ENCODE measurements at places on chromosomes 11 and 22.

GRCh38 chr11:116928102-116928777, 90.8 kb upstream of the APOA1 start:
- DNase-seq, result no peak

DNA sequence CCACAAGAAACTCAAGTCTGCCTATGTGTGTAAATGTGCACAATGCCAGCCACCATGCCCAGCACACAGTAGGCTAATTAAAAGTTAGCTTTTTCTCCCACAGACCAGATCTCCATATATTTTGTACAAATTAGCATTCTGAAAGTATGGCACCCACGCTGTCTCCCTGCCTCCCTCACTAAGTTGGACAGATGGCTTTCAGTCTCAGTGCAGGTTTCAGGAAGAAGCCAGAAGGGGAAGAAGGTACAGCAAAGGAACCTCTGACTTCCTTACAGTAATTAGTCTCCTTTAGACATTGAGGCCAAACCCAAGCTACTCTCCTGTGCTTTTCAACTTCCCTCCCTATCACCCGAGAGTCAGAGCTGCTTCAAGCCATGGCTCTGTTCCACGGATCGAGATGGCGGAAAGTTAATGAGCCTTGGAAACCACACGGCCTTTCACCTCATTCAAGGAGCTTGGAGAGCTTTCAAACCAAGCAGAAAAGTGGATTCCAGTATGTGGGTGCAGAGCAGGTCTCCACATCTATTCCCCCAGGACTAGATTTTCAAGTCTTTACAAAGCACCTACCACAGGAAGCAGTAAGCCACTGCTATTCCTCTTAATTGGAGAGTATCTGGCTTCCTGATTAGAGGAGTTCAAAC, 221.1 kb upstream of the NARS2 start:
- no peak for DNase-seq

GRCh38 chr22:27122574-27122973, 465.2 kb downstream of the MIAT start:
- DNase-seq, result peak; percentile 9

DNA sequence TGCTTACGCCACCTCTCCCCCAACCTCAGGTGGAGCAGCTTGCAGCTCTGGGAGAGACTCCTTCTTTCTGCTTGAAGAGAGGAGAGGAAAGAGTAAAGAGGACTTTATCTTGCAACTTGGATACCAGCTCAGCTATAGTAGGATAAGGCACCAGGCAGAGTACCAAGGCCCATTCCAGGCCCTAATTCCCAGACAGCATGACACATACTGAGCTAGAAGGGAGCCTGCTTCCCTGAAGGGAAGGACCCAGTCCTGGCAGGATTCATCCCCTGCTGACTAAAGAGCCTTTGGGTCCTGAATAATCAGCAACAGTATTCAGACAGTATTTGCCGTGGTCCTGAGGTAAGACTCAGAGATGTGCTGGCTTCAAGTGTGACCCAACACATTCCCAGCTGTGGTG, 41.4 kb downstream of the PPME1 start:
- no peak for DNase-seq

GRCh38 chr11:75201771-75202170, 38.8 kb upstream of the TPBGL start:
- DNase-seq, result no peak

GRCh38 chr11:58276151-58276550, 8.1 kb upstream of the OR10W1 start:
- no peak for DNase-seq

DNA sequence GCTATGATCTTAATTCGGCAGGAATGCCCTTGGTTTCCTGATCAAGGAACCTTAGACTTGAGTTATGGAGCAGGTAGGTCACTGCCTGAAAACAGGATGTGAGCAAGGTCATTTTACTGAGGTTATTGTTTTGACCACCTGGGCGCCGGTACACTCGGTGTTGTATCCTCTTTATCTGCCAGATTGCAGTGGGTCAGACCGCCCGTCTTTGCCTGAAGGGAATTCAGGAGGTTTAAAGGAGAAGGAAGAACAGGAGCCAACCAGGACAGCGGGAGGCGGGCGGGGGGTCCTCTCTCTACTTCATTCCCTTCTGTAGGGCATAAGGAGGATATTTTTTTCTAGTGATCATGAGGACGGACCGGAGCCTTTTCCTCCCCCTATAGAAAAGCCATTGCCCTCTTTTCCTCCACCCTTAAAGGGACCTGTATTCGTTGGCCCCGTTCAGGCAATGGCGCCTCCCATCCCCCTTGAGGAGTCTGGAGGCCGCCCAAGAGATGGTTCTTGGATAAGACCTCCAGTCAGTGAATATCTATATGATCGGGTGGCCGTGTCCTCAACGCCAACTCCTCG, 649 bp downstream of the MS4A15 start:
- no peak for DNase-seq

DNA sequence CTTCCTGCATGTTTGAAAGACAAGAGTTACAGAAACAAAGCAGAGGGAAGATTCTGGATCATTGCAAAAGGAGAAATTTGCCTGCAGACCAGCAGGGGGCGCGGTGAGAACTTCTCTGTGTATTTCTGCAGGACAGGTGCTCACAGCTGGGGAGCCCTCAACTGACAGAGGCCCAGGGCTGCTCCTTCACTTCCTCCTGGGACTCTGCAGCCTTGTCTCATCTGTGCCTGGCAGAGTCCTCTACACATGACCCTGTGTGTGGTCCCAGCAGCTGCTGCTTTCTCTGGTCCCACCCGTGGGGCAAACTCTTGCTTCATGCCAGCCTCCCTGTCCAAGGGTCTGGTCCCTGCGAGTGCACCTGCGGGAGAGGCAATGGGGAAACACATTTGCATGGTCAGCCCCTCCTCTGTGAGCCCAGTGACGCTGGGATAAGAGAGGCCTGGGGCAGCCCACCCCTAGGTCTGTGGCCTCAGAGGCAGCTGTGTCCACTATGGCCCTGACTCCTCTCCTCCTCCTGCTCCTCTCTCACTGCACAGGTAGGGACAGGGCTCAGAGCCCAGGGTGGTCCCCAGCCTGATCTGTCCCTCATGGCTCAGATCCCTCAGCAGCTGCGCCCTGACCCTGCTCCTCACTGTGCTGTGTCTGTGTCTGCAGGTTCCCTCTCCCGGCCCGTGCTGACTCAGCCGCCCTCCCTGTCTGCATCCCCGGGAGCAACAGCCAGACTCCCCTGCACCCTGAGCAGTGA, 43.2 kb upstream of the VPREB1 start:
- DNase-seq, result no peak

- DNase-seq, result no peak
Observed at GRCh38 chr11:72314600-72315392, 70.8 kb upstream of the PHOX2A start.

- no peak for DNase-seq
Observed at GRCh38 chr11:116981266-116981885, 116.9 kb downstream of the SIK3 start.

GRCh38 chr11:36091256-36091811, 147.5 kb downstream of the LDLRAD3 start:
- DNase-seq, result no peak

- no peak for DNase-seq
Observed at GRCh38 chr11:36278531-36279282, 10.5 kb downstream of the COMMD9 start.

DNA sequence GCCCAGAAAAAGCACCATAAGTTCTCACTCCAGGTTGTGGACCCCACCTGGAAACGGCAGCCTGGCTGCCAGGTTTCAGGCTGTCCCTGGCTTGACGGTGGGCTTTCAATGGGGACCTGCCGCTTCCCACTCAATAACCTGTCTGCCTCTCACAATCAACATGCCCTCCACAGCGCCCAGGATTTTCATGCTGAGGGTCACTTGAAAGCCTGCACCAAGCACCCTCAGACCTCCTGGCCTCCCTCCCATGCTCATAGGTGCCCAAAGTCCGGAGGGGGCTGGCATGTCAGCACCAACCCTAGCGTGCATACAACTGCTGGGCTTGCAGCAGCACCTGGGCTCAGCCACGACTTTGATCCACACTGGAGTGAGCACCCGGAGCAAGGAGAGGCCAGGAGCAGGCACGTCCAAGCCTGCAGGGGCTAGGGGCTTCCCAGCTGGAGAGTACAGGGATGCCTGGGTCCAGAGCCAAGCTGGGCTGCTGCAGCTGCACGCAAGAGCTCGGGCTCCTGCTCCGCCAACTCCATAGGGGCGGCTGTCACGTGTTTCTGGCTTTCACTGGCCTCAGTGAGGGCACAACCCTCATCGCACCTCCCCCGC, 1214.3 kb upstream of the RAG2 start:
- no peak for DNase-seq

- no peak for DNase-seq
Observed at GRCh38 chr11:106581399-106581798, 436.9 kb downstream of the GUCY1A2 start.

DNA sequence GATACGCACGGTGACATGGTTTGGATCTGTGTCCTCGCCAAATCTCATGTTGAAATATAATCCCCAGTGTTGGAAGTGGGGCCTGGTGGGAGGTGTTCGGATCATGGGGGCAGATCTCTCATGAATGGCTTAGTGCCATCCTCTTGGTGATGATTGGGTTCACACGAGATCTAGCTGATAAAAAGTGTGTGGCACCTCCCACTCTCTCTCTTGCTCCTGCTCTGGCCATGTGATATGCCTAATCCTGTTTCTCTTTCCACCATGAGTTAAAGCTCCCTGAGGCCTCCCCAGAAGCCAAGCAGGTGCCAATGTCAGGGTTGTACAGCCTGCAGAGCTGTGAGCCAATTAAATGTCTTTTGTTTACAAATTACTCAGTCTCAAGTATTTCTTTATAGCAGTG, 303.1 kb upstream of the PLET1 start:
- DNase-seq, result no peak

- DNase-seq, result no peak
Observed at GRCh38 chr11:86673872-86674750, 1.7 kb upstream of the ME3 start.

- no peak for DNase-seq
Observed at GRCh38 chr11:5232176-5232575, 2.1 kb downstream of the HBD start.

DNA sequence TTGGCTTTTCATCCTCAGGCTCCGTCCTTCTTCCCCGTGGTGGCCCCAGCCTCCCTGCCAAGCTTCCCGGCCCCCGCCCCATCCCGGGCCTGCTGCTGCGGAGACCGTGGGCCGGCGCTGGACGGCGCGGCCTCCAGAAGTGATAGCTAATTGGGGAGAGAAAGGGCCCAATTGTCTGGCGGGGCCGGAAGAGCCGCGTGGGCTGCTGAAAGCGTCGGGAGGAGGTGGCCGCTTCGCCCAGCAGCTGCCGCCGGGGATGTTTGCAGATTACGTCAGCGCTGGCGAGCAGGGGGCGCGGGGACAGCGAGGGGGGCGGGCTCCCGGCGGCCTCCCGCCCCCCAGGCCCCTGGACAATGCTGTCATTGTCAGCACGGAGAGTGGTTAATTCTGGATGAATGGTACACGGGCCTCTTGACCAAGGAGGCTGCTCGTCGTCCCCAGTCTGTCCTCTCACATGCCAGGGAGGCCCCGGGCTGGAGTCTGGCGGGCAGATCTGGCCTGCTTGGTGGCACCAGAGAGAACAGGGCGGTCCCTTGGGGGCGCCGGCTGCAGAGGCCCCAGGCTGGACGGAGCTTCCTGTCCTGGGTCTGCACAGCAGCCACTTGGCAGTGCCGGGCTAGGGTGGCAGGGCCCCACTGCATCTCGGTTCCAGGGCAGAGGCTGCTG, 1.6 kb downstream of the SMIM38 start:
- peak; percentile 72 for DNase-seq

DNA sequence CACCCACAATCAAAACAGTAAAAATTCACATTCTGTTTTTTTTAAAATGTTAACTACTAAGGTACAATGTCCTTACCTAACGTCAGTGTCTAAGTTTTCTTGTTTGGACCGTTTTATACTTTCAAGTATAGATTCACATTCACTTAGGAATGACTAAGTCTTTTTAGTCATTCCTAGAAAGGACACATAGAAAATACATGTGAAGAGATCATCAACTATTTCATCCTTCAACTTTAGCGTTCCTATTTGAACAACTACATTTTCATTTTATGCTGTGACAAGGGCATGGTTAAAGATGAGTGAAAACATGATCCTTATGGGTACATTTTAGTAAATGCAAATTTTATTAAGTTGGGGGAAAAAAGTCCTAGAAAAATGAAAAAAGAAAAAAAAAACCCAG, 62.8 kb downstream of the DDX10 start:
- no peak for DNase-seq

- no peak for DNase-seq
Observed at GRCh38 chr11:95512177-95512576, 277.4 kb downstream of the FAM76B start.

- DNase-seq, result no peak
Observed at GRCh38 chr22:24002851-24003250, 2.4 kb downstream of the GSTT4 start.

GRCh38 chr11:113046866-113047265, 85.6 kb downstream of the NCAM1 start:
- DNase-seq, result no peak

DNA sequence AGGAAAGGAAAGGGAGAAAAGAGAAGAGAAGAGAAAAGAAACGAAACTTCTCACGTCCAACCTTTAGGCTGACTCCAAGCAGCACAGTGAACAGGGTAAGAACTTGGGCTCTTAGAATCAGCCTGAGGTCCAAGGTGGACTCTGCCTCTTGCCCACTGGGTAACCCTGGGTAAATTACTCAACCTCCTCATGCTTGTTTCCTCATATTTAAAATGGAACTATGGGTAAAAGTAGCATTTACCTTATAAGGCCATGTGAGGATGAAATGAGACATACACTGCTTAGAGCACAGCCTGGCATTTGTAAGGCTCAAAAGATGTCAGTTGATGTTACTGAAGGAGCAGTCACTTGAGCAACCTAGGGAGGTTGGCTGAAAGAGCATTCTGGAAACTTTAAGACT, 107.9 kb downstream of the C11orf58 start:
- no peak for DNase-seq

DNA sequence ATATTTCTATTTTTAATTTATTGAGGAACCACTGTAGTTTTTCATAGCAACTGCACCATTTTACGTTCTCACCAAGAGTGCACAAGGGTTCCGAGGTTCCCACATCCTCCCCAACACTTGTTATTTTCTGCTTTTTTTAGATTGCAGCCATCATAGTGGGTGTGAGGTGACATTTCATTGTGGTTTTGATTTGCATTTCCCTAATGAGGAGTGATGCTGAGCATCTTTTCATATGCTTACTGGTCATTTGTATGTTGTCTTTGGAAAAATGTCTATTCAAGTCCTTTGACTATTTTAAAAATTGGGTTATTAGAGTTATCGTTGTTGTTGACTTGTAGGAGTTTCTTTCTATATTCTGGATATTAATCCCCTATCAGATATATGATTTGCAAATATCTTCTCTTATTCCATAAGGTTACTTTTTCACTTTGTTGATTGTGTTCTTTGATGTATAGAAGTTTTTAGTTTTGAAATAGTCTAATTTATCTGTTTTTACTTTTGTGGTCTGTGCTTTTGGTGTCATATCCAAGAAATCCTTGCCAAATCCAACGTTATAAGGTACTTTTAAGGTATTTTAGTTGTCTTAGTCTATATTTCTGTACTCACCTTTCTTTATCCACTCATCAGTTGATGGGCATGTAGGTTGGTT, 9.0 kb downstream of the NEAT1 start:
- DNase-seq, result no peak

- no peak for DNase-seq
Observed at GRCh38 chr11:112605093-112605666, 344.5 kb upstream of the PLET1 start.

- DNase-seq, result no peak
Observed at GRCh38 chr11:74268456-74268855, 43.0 kb downstream of the P4HA3 start.
